CD8-positive, alpha-beta memory T cell (primary cell): ENCODE measurements at places on chromosomes 7 and 10.

DNA sequence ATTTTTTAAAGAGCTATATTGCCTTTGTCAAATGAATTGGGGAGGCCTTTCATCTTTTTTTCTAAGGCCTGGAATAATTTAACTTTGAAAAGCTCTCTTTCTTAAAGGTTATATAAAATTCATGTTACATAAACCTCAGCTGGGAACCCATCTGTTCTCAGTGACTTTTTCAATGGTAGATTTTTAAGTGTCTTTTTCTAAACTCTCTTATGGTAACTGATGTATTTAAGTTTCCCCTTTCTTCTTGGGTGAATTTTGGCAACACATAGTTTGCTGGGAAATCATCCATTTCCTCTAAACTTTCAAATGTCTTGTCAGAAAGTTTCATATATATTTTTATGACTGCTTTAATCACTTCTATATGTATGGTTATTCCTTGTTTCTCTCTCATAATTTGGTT lies 362.2 kb upstream of the KLF6 start:
- no peak for DNase-seq

GRCh38 chr10:49118430-49119074 lies 3.2 kb upstream of the VSTM4 start:
- no peak for DNase-seq

DNA sequence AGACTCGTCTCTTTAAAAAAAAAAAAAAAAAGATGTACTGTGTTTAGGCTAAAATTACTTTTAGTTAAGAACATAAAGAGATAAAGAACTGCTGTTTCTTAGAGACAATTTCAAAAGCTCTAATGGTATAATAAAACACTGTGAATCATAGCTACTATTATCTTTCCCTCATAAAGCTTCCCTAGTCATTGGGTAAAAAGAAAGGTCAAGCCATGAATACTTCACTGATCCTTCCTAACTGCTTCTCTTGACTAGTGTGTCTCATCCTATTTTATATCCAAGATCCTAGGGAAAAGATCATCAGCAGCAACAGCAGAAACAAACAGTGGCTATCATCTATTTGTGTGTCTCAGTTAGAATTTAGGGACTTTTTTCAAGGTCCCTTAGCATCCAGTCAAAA lies 10.5 kb downstream of the YME1L1 start:
- no peak for DNase-seq

DNA sequence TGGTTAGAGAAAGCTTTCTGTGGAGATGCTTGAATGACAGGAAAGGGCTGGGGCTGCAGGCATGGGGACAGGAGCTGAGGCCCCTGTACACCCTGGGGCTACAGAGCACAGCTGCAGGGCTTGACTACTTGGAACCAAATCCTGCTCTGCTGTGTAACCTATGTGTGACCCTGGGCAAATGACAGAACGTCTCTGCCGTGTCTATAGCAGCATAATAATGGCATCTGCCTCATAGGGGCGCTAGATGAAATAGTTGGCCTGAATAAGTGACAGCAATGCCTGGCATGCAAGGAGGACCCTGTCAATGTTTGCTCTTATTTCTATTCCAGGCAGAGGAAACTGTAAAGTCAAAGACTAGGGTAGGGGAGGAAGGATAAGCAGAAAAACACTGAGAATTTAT lies 254.0 kb downstream of the USP6NL start:
- no peak for DNase-seq

GRCh38 chr10:4804465-4804864 lies 21.5 kb upstream of the AKR1E2 start:
- DNase-seq = no peak

DNA sequence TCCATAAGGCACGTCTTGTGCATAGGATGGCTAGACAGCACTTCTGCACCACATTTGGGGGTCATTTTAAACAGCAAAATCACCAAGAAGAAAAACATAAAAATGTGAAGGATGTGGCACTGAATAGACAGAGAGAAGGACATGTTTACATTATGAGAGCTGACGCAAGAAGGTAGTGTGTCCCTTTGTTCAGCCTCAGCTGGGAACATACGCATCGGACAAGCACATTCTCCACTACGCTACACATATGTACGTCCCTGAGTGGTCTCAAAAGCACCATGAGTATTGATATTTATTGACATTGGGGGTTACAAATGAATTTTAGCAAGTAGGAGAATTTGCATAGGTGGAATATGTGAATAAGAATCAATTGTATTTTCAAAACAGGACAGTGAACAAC lies 20.2 kb downstream of the DDC start:
- DNase-seq = no peak

- no peak for DNase-seq
Measured at GRCh38 chr10:72234560-72235095, 18.6 kb upstream of the ASCC1 start.
